Natural killer cell (primary cell): ENCODE measurements at places on chromosomes 12 and 14. TPM values are rescaled to one million over a fixed set of nuclear protein-coding genes. Genes with fewer than 3 reads are reported as not detected.

DNA sequence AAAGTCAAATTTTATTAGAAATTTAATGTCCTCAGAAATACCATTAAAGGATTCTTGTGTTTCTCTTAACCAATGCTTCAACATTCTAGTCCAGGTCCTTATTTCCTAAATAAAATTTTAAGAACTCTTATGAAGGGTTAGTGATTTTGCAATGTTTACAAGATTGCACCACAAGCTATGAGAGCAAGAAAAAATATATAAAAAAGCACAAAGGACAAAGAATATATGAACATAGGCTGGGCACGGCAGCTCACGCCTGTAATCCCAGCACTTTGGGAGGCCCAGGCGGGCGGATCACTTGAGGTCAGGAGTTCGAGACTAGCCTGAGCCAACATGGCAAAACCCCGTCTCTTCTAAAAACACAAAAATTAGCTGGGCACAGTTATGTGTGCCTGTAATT lies 7.7 kb downstream of the RACGAP1 start:
- no peak overlapping the region for H3K4me3 ChIP-seq
- H3K36me3 ChIP-seq: no peaks in the 10 kb centered on the region
- H3K27me3 ChIP-seq: no peaks in the 10 kb centered on the region
- DNase-seq: no peak
- no peaks in the 10 kb centered on the region for H3K4me1 ChIP-seq

DNA sequence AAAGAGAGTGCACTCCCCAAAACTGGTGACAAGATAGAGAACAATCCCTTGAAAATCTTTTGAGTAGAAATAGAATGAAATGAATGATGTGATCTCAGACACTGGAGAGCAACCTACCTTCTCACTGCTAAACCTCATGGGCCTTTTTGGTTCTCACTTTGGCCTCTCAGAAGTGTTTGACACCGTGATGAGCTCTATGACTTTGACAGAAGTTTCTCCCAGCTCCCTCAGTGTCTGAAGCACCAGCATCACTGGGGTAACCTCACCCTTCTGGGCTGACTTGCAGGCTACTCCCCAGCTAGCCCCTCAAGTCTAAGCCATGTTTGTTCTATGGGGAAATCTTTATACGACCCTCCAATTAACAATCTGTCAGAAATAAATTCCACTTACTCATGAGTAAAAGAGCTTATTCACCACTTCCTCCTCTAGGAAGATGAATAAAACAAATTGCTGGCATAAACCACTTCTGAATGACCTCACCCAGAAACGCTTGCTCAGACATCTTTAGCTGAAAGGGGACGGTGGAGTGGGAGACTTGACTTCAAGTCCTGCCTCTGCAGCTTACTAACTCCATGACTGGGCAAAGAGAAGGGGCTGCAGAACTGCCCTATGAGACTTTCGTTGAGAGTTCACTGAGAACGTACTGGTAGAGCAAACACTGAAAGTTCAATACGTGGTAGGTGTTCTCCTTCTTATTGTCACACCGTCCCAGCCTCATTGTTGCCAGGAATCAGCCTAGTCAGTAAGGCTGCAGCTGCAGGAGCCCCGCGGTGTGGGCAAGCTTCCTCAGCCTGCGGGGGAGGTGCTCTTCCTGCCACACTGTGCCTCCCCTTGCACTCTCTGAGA lies 46.5 kb downstream of the ST8SIA1 start:
- no peaks in the 10 kb centered on the region for H3K27me3 ChIP-seq
- H3K27ac ChIP-seq: no peak overlapping the region
- H3K4me3 ChIP-seq: no peak overlapping the region
- DNase-seq: peak; percentile 33
- peaks cover 8% of the 10 kb centered on the region for H3K4me1 ChIP-seq
- no peaks in the 10 kb centered on the region for H3K36me3 ChIP-seq

C12orf76 gene
- 12.1 TPM for total RNA-seq

GRCh38 chr12:25616286-25616685 lies 63.2 kb upstream of the LMNTD1 start:
- H3K4me3 ChIP-seq: no peak overlapping the region
- H3K4me1 ChIP-seq: no peaks in the 10 kb centered on the region
- H3K27me3 ChIP-seq: no peaks in the 10 kb centered on the region
- no peak overlapping the region for H3K27ac ChIP-seq

SMAGP gene
- 26.2 TPM for total RNA-seq

TIMELESS gene
- 11.1 TPM for total RNA-seq

- H3K36me3 ChIP-seq: no peaks in the 10 kb centered on the region
- H3K27me3 ChIP-seq: no peaks in the 10 kb centered on the region
- no peak overlapping the region for H3K27ac ChIP-seq
- no peaks in the 10 kb centered on the region for H3K4me1 ChIP-seq
Measured at GRCh38 chr12:129496226-129496625, 407.6 kb downstream of the TMEM132D start.

EEA1 gene
- 20.0 TPM for total RNA-seq

POTEM gene
- total RNA-seq: not detected

- no peaks in the 10 kb centered on the region for H3K4me1 ChIP-seq
- H3K27ac ChIP-seq: no peak overlapping the region
- H3K36me3 ChIP-seq: peaks cover 37% of the 10 kb centered on the region
- no peaks in the 10 kb centered on the region for H3K27me3 ChIP-seq
- no peak for DNase-seq
Measured at GRCh38 chr14:105223260-105223659, 25.1 kb upstream of the BTBD6 start.

EML5 gene
- total RNA-seq: 1.3 TPM

SYCP3 gene
- 2.4 TPM for total RNA-seq

DNA sequence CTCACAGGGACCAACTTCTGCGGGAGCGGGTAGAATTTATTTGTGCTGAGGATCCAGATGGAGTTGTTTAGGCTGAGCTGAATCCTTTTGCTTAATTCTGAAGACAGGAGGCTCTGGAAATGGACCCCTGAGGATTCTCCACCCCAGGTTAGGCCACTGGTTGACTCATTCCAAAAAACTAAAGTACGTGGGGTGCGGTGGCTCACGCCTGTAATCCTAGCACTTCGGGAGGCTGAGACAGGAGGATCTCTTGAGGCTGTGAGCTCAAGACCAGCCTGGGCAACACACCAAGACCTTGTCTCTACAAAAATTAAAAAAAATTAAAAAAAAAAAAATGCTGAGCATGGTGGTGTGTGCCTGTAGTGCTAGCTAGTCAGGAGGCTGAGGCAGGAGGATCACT lies 76.3 kb upstream of the MAP1LC3B2 start:
- H3K27me3 ChIP-seq: no peaks in the 10 kb centered on the region
- H3K4me1 ChIP-seq: no peaks in the 10 kb centered on the region
- H3K36me3 ChIP-seq: no peaks in the 10 kb centered on the region
- no peak overlapping the region for H3K27ac ChIP-seq

DNA sequence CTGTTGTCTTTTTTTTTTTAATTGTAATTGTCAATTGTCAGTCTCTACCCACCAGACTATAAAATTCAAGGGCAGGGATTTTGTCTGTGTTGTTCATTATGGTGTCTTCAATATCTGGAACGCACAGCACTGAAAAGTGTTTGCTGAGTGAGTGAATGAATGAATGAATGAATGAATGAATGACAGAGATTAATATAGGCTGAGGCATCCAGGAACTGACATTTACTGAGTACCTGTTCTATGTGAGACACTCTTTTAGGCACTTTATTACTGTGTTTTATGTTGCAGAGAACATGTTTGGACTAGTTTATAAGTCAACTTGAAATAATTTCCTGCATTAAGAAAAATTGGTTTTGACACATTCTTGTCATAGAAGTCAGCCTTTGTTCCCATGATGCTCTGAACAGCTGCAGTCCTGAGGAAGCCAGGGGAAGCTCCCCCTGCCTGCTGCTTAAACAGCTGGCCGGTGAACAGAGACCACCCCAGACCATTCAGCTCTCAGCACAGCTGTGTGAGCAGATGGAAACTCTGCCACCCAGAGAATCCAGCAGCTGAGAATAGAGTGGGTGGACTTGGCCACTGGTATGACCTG lies 160.7 kb upstream of the CCND2 start:
- H3K4me1 ChIP-seq: peaks cover 26% of the 10 kb centered on the region
- no peaks in the 10 kb centered on the region for H3K36me3 ChIP-seq
- H3K27ac ChIP-seq: no peak overlapping the region
- H3K4me3 ChIP-seq: no peak overlapping the region
- DNase-seq: no peak

PRR4 gene
- 8.1 TPM for total RNA-seq

DNA sequence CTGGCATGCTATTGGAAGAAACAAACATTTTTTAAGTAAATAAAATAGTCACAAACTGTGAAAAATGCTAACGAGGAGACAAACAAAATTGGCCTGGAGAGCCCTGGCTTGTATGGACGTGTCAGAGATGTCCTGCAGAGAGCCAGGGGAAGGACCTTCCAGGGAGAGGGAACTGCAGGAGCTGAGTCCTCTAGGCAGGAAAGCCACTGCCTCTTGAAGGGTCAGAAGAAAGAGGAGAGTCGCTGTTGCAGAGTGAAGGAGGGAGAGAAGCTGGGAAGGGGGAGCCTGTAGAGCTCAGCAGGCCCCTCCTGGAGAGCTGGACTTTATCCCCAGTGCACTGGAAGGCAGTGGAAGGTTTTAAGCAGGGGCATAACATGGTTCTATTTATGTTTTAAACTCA lies 80.3 kb upstream of the PWP1 start:
- no peak overlapping the region for H3K4me3 ChIP-seq
- no peaks in the 10 kb centered on the region for H3K27me3 ChIP-seq
- H3K4me1 ChIP-seq: no peaks in the 10 kb centered on the region

AQP2 gene
- not detected for total RNA-seq

- DNase-seq: peak; percentile 49
- no peaks in the 10 kb centered on the region for H3K36me3 ChIP-seq
- peaks cover 58% of the 10 kb centered on the region for H3K4me1 ChIP-seq
- H3K27me3 ChIP-seq: no peaks in the 10 kb centered on the region
Measured at GRCh38 chr12:92539976-92540781, 162.6 kb upstream of the PLEKHG7 start.

OTOGL gene
- total RNA-seq: not detected

NDRG2 gene
- 11.2 TPM for total RNA-seq

ACSS3 gene
- not detected for total RNA-seq

DNA sequence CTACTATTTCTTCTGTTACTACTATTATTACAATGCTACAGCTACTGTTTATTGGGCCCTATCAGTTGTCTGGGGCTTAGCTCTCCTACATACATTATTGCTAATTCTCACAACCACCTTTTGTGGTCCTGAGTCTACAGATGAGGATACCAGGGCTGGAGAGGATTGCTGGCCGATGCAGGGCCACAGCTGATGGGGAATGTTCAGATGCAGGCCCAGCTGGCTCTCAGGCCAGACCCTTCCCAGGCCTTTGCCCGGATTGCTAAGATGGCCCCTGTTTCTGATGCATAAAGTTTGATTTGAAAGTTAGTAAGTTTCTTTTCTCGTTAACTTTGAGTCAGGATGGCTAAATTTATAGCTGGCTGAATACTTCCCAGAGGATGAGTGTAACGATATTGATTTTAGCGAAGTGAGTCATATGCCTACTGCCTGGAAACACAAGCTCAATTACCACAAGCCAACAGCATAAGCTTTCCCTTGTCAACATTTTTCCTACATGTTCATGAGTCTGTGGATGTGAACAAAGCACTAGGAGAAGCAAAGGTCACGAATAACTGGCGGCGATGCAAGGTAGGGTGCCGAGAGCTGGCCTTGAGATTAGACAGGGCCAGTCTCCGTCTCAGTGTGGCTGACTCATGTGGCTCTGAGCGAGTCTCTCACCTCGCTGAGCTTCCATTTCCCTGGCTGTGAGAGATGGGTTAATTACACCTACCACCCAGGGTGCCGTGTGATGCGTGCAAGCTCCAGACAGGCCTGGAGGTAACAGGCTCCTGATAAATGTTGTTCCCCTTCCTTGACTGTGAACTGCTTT lies 111.0 kb downstream of the BEGAIN start:
- DNase-seq: no peak
- H3K4me3 ChIP-seq: no peak overlapping the region
- no peak overlapping the region for H3K27ac ChIP-seq
- H3K27me3 ChIP-seq: no peaks in the 10 kb centered on the region

GRCh38 chr14:60313093-60313492 lies 64.1 kb downstream of the PPM1A start:
- no peak for DNase-seq
- H3K4me1 ChIP-seq: no peaks in the 10 kb centered on the region
- no peaks in the 10 kb centered on the region for H3K27me3 ChIP-seq
- no peaks in the 10 kb centered on the region for H3K36me3 ChIP-seq
- no peak overlapping the region for H3K27ac ChIP-seq

NKX2-1 gene
- total RNA-seq: not detected

TAS2R9 gene
- total RNA-seq: not detected

GRCh38 chr12:43806737-43807072 lies 588 bp upstream of the TWF1 start:
- peaks cover 13% of the 10 kb centered on the region for H3K36me3 ChIP-seq
- no peaks in the 10 kb centered on the region for H3K27me3 ChIP-seq
- no peaks in the 10 kb centered on the region for H3K4me1 ChIP-seq
- no peak for DNase-seq

FOXA1 gene
- total RNA-seq: not detected

DNA sequence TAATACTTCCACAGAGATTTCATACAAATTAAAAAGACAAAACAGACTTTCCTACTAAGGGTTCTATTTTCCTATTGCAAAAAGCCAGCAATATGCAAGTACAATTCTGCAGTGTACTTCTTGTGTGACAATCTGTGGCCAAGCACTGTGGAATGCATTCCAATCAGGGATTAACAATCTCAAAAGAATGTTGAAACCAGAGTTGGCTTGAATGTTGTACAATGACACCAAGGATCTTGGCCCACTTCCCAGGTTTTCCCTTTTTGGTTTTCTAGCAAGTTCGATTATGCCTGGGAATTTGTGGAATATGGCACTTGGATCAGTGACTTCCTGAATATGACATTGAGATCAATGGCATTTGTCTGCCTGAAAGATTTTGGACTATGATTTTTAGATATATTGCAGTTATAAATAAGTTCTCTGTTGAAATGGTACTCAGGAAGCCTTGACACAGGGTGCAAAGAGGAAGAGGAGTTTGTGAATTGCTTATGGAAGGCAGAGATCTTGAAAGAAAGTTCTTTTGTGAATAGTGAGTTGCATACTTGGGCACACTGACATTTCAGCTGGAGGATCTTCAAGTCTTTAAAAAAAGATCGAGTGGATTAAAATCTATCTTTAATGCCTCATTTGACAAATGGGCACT lies 81.4 kb upstream of the FERMT2 start:
- no peaks in the 10 kb centered on the region for H3K27me3 ChIP-seq
- H3K4me3 ChIP-seq: no peak overlapping the region
- no peaks in the 10 kb centered on the region for H3K4me1 ChIP-seq
- H3K36me3 ChIP-seq: peaks cover 11% of the 10 kb centered on the region

GPX2 gene
- not detected for total RNA-seq

DNA sequence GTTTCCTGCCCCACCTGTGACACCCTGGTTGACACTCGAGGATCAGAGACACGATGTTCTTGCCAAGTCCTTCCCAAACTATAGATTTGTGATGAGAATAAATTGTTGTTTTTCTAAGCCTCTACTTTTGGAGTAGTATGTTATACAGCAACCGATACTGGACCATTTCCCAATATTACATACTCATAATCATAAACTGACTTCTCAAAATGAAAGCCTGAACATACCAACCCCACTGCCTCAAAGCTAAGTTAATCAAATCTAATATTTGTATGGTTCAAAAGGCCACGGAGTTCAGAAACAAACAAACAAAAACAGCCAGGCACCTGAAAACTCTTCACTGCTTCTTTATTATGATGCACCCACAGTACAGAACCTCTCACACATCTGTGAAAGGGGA lies 52.3 kb upstream of the GPHB5 start:
- DNase-seq: no peak
- H3K4me3 ChIP-seq: no peak overlapping the region
- H3K27me3 ChIP-seq: no peaks in the 10 kb centered on the region
- peaks cover 11% of the 10 kb centered on the region for H3K36me3 ChIP-seq

- H3K4me1 ChIP-seq: no peaks in the 10 kb centered on the region
- H3K27me3 ChIP-seq: no peaks in the 10 kb centered on the region
- H3K27ac ChIP-seq: no peak overlapping the region
- H3K4me3 ChIP-seq: no peak overlapping the region
Measured at GRCh38 chr12:100375038-100375735, 18.3 kb downstream of the SLC17A8 start.

CARMIL3 gene
- total RNA-seq: 17.8 TPM

TAS2R31 gene
- 4.0 TPM for total RNA-seq

NDUFA9 gene
- 106 TPM for total RNA-seq
